ENCODE measurements at places on chromosomes 16 and 17. TPM values are rescaled to one million over a fixed set of nuclear protein-coding genes. Genes with fewer than 3 reads are reported as not detected.

Gene CMIP
- total RNA-seq, result 22.9 TPM

Gene CCL14
- not detected for total RNA-seq

Gene CACNG3
- 2.5 TPM for total RNA-seq

Gene MYO15B
- 15.9 TPM for total RNA-seq

Gene MLYCD
- total RNA-seq, result 3.6 TPM

Gene SRL
- 0.16 TPM for total RNA-seq

Gene KRT12
- not detected for total RNA-seq

Gene CSH1
- total RNA-seq, result not detected

Gene SDR42E1
- total RNA-seq, result not detected

All from occipital lobe (tissue), 3 donors.